T1000 (cell line): ENCODE measurements at places on chromosomes 2 and 18.

- DNase-seq: no peak
Observed at GRCh38 chr2:220104871-220105351, 477.5 kb downstream of the SLC4A3 start.

GRCh38 chr2:23803264-23803964 lies 123.5 kb downstream of the ATAD2B start:
- DNase-seq: no peak

GRCh38 chr2:185185044-185185443 lies 553.6 kb upstream of the FSIP2 start:
- no peak for DNase-seq

DNA sequence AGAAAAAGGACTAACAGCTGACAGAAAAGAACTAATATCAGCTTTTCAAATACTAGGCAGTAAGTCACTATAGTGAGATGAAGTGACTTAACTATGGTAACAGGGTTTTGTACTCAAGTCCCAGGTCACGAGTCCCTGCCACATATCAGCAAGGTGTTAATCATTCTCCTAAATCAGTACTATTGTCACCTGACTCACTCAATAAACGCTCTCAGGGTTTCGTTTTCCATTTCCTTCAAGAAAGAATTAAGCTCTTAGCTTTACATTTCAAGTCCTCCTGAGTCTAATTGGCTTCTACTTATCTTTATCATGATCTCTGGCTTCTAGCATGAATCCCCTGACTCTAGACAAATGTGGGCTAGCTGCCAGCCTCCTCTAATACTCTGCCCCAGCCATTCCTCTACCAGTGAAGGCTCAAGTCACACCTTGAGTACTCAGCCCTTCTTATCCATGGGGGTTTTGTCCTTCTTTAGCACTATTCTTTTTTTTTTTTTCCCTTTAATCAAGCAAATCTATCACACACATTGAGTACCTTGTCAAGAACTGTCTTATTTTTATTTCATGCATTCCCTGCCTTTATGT lies 20.0 kb downstream of the BUB1 start:
- no peak for DNase-seq

DNA sequence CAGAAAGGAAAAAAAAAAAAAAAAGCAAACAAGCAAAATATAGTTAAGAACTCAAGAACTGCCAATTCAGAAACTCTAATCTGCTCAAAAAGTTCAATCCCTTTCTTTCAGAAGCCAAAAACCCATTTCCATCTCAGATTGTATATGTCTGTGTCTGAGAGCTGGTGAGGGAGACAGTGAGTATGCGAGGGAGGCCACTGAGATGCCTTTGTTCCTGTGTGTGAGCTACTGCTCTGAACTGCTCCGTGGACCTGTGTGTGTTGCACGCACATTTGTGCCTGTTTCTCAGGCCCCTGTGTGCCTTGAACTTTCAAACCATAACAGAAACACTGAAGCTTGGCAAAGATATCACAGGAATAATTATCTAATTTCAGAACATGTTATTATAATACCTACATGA lies 2.5 kb upstream of the PKDCC start:
- no peak for DNase-seq

- DNase-seq: no peak
Observed at GRCh38 chr2:217838409-217838831, 164.4 kb downstream of the TNS1 start.
